ENCODE measurements at places on chromosomes 1 and 21.

GRCh38 chr1:48817505-48818114, 40.9 kb upstream of the BEND5 start:
- peak; percentile 61 for DNase-seq

GRCh38 chr1:214505134-214505533, 46.3 kb downstream of the PTPN14 start:
- DNase-seq = no peak

DNA sequence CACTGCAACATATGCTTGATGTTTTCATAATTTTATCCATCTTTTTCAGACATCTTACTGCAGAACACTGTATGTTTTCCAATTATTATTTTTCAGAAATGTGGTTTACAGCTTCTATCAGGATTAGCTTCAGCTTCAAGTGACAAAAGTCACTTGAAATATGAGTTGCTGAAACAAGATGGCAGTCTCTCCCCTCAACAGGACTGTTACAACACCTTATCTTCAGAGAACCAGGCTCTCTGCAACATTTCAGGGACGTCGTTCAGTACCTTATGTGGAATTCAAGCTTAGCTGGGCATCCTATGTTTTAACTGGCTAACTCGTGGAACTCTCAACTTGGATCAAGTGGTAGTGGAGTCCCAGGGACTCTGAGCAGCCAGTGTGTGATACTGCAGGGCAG, 2.0 kb upstream of the UBE2G2 start:
- no peak for DNase-seq

DNA sequence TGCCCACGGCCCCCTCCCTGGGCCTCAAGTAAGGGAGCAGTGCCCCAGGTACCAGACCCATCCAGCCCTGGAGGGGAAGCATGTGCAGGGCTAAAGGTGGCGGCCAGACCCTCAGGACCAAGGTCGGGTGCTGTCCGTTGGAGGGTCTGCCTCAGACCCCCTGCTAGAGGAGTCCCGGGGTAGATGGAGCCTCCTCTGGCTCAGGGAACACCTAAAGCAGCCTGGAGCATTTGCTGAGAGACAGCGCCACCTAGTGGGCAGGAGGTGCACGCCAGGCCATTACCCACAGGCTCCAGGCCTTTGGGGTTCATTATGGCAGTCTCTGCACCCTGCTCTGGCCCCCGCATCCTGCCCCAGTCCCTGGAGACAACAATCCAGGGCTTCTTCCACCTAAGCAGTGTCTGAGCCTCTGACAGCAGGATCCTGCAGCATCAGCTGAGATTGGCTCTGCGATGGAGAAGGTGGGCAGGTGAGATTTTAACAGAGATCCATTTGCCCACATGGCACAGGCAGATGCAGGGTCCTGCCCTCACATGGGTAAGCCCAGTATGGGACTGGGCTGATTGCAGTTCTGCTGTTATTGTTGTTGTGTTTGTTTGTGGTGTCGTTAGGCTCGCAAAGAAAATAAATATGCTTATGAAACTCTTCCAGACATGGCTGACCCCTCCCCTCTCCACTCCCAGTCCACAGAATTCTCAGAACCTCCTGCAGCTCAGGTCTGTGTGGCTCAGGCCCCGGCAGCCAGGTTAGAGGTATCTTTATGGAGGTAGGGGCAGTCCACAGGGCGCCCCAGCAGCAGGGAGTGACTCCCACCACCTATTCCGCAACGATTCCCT, 42.4 kb downstream of the CTNNBIP1 start:
- peak; percentile 76 for DNase-seq

- DNase-seq = no peak
Measured at GRCh38 chr1:12450090-12450755, 167.8 kb downstream of the DHRS3 start.

- no peak for DNase-seq
Measured at GRCh38 chr1:202146993-202147392, 2.5 kb upstream of the ARL8A start.

- DNase-seq = peak; percentile 92
Measured at GRCh38 chr1:28392027-28392652, 22.6 kb downstream of the PHACTR4 start.

DNA sequence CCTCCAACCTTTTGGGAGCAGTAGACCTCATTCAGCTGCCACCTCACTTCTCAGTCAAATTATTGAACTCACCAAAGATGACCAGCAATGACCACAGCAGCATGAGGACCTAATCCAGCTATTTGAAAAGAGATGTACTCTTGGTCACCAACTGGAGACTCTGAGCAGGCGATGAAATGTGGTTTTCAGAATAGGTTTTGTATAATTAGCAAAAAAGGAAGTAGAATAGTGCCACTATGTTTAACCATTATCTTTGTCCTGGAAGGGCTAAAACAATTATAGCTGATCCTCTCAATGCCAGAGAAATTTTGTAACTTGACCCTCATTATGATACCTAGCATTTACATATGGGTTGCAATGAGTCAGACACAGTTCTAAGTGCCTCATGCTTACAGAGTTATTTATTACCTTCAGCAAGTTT, at the start of gene FCRL2:
Gene FCRL2, minus strand, starts transcription at position 162 of the 421 bp plus-strand sequence. Its CDS starts 59 bp downstream, at position 103.
- no peak for DNase-seq

- DNase-seq = no peak
Measured at GRCh38 chr1:68377098-68377497, 72.7 kb downstream of the RPE65 start.

- DNase-seq = peak; percentile 58
Measured at GRCh38 chr21:46097336-46098293, at the start of gene COL6A2. COL6A2 (plus strand) TSS chr21:46098112.

DNA sequence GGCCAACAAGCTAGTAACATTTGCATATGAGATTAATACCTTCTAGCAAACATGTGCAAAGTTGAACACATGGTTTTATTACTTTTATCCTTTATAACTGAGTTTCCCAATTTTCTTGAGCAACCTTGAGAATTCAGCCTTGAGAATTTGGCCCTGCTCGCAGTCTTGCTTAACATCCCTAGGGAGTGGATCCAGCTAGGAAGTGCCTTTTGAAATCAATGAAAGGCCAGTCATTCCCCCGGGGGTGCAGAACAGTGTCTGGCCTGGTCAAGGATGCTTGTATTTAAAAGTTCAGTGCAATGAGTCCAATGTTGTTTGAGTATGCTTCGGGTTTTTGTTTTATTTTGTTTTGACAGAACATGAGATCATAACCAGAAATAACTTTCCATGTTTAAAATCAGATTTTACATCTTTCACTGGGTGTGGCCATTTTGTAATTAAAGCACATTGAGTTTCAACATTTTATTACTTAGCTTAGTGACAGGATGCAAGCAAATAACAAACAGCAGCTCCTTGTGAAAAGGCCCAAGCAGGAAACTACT, 16.7 kb downstream of the PALMD start:
- peak; percentile 99 for DNase-seq

DNA sequence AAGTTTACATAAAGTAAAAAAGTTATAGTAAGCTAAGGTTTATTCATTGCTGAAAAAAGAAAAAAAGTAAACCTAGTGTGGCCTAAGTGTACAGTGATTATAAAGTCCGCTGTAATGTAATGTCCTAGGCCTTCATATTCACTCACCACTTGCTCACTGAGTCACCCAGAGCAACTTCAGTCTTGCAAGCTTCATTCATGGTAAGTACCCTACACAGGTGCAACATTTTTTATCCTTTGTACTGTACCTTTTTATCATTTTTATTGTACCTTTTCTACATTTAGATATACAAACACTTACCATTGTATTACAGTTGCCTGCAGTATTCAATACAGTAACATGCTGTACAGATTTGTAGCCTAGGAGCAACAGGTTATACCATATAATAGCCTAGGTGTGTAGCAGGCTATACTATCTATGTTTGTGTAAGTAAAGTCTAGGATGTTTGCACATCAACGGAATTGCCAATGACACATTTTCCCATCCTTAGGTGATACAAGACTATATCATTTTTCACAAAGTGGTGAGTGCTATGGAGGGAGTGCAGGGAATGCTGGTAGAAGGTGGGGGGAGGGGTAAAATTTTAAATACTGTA, 58.0 kb upstream of the DMRTA2 start:
- no peak for DNase-seq

DNA sequence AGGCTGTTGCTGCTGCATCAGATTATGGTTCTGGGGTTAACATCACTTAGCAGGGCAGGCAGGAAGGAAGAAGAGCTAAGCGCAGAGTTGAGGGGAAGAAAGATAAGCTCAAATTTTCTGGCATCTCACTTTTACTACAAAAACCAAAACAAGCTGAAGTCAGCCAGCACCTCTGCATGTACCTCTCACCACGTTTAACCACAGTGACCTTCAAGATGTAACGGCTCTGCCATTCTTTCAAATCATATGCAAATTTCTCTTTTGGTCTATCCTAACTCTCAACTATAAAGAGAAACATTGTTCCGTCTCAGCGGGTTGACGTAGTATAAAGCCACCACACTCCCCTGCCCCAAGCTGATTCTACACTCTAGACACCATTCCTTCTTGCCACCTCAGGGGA, 154.4 kb downstream of the OMA1 start:
- no peak for DNase-seq

DNA sequence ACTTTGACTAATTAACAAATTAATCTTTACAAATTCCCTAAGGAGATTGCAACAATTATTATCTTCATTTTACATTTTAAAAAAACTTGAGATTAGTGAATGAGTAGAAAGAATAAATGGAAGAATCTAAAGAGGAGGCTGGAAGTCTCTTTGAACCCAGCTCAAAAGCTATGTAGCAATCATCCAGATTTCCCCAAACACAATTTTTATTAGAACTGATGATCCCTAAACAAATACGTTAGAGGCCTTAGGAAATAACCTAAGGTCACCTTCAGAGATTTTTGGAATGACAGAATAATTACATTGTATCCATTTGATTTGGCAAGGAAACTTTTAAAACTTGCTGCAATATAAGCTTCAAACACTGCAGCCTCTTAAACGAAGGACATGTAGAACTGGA, 242.4 kb upstream of the LYPLAL1 start:
- peak; percentile 35 for DNase-seq

GRCh38 chr1:60502506-60502905, 428.9 kb upstream of the C1orf87 start:
- no peak for DNase-seq

GRCh38 chr1:152049291-152050083, 12.7 kb upstream of the S100A11 start:
- DNase-seq = peak; percentile 78

GRCh38 chr1:119815361-119815760, 4.1 kb upstream of the REG4 start:
- no peak for DNase-seq

DNA sequence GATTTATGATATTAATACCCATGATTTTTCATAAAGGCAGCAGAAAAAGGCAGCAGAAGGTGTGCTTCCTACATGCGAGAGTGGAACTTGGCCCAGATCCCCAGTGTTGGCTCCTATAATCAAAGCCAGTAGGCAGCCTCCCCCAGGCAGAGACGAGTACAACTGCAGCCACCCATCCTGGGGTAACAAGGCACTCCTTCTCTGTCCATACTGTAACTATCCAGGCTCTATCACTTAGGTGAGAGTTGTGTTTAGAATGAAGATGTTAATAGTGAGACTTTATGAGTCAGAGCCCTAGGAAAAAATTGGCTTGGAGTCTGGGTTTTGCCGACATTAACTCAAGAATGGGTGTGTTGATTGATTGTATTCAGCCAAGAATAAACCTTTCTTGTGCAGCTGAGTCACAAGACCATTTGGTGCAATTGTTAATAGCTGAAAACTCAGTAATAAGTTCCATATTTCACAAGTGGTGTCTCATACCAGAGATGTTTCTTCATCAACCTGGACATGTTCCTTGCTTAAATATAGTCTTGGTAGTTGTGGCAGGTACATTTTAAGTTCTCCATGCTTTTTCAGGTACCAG, 322.3 kb downstream of the DUSP10 start:
- DNase-seq = peak; percentile 81

GRCh38 chr1:55374801-55375616, 159.8 kb upstream of the USP24 start:
- DNase-seq = no peak

Measured in cardiac fibroblast (primary cell).